ENCODE measurements at places on chromosomes 11 and 22. TPM values are rescaled to one million over a fixed set of nuclear protein-coding genes. Genes with fewer than 3 reads are reported as not detected.

POU2AF1 gene
- total RNA-seq, result not detected

GRCh38 chr11:1172729-1173117 lies 15.0 kb downstream of the MUC5AC start:
- no peak for DNase-seq

- DNase-seq, result no peak
Observed at GRCh38 chr11:98234698-98235097, 786.1 kb upstream of the CNTN5 start.

- no peak for DNase-seq
Observed at GRCh38 chr11:101429703-101430540, 153.9 kb downstream of the TRPC6 start.

GRCh38 chr11:33731723-33732531 lies 4.3 kb downstream of the CD59 start:
- no peak for DNase-seq

GRCh38 chr11:31369348-31370329 lies at the start of the genes DCDC1 and DNAJC24:
Gene DCDC1, minus strand, starts transcription at chr11:31369739. Its CDS starts 41,459 bp downstream, at chr11:31328280.
Gene DNAJC24, plus strand, starts transcription at chr11:31369860. Its CDS starts 889 bp downstream, at chr11:31370749.
- peak; percentile 93 for DNase-seq

Measured in PC-3 (cell line).